ENCODE measurements at places on chromosomes 1 and 21. TPM values are rescaled to one million over a fixed set of nuclear protein-coding genes. Genes with fewer than 3 reads are reported as not detected.

GRCh38 chr1:98034505-98034904 lies 113.7 kb upstream of the DPYD start:
- DNase-seq: no peak

- DNase-seq: no peak
These were observed 170.3 kb upstream of the TMEM51 start for GRCh38 chr1:14983277-14983676.

TIE1 gene
- 44.9 TPM for polyA plus RNA-seq

OVAAL gene
- polyA plus RNA-seq: not detected

DNA sequence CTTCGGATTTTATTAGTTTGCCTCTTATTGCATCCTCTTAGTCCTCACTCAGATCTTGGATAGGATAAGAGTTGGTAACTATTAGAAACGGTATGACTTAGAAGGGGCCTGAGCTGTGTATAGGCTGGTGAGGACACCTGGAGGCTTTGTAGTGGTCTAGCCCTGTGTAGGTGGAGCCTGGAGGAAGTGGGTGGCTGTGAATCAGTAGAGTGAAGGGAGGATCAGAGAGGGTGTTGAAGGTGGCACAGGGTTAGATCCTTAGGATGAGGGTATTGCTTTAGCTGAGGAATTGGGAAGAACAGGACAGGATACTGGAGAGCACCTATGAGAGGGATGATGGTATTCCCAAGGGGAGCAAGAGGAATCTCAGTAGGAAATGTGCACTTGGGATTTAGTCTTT lies 5.7 kb downstream of the VANGL1 start:
- no peak for DNase-seq

DNA sequence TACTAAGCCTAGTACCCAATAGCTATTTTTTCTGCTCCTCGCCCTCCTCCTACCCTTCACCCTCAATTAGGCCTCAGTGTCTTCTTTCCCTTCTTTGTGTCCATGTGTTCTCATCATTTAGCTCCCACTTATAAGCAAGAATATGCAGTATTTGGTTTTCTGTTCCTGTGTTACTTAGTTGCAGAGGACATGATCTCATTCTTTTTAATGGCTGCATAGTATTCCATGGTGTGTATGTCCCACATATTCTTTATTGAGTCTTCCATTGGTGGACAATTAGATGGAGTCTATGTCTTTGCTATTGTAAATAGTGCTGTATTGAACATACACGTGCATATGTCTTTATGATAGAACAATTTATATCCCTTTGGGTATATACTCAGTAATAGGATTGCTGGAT lies 106.9 kb upstream of the NR5A2 start:
- DNase-seq: no peak

ATP1A2 gene
- polyA plus RNA-seq: 3.9 TPM

GRCh38 chr1:186374303-186375151 lies 526 bp downstream of the TPR start:
- peak; percentile 28 for DNase-seq

ZNF436 gene
- 31.7 TPM for polyA plus RNA-seq

- DNase-seq: peak; percentile 79
These were observed 925 bp upstream of the ARHGEF10L start for GRCh38 chr1:17538428-17539117.

DNA sequence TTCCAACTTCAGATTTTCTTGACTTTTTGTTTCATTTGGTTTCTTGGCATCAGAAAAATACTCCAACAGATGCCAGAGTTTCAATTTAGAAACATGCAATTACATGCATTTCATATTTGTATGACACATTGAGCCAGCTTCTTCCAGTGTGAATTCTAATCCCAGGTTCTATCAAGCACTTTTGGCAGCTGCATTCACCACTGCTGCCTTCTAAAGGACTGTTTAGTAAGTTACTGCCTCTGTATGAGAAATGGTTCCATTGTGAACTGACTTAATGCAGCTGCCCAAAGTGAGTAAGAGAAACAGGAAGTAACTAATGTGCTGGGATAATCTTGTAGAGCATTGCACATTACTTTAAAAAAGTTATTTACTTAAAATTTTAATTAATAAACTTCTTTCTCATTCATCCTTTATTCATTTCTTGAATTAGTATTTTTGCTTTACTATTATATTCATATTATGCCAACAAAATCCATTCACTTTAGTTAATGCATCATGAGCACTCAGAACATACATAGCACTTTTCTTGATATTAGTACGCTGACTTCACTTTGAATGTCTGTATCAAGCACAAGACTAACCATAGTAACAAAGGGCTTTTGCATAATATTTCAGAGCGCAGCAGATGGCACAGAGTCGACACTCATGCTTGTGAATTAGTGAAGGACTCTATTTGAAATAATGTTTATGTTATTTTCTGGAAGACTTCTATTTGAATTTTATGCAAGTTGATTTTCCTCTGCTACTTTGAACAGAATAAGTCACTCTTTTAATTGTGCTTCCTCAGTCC lies 9.8 kb downstream of the RGS18 start:
- no peak for DNase-seq

DNA sequence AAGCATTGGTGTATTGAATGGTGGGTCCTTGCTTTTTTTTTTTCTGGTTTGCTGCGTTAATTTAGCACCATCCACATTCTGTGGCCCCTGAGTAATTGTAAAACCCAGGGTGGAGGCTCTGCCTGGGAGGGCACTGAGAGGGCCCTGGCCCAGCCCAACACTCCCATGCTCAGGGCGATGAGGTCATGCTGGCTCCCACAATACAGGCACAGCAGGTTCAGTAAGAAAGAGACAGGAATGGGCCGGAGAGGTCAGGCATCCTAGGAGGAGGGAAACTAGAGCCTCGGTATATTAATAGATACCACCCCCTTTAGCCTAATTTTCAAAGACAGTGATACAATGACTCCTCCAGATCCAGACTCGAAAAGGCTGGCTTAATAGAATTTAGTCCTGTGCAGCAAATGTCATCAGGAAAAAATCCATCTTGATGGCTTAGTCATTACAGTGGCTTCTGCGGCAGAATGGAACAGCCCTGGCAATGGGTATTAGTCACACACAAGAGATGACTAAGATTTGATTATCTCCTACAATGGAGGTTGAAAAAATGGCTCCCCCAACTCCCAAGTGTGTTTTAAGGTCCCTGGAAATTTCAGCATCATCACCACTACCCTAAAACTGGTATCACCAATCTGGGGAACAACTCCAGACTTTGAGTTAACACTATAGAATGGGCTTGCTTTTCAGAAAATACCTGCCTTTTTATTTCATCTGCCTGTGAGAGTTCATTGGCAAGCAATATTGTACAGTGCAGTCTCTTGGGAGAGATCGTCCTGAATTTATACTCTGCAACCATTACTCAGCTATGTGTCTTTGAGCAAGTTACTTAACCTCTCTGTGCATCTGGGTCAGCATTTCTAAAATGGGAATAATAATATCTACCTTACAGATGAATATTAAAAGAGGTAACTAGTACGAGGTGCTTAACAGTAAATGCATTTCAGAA lies 43.9 kb upstream of the LYST start:
- DNase-seq: no peak

LCE2C gene
- not detected for polyA plus RNA-seq

- no peak for DNase-seq
These were observed 2.1 kb downstream of the ADORA1 start for GRCh38 chr1:203129501-203130231.

NUP210L gene
- 0.11 TPM for polyA plus RNA-seq
